MG63 (cell line): ENCODE measurements at places on chromosomes 12 and 14. TPM values are rescaled to one million over a fixed set of nuclear protein-coding genes. Genes with fewer than 3 reads are reported as not detected.
A peak's percentile ranks its signal among the peaks of the same experiment; 100 is the strongest.

GDF3 gene
- total RNA-seq = not detected in 2 replicates

- DNase-seq = no peak
Observed at GRCh38 chr14:40354754-40355153, 922.5 kb upstream of the FBXO33 start.

DNA sequence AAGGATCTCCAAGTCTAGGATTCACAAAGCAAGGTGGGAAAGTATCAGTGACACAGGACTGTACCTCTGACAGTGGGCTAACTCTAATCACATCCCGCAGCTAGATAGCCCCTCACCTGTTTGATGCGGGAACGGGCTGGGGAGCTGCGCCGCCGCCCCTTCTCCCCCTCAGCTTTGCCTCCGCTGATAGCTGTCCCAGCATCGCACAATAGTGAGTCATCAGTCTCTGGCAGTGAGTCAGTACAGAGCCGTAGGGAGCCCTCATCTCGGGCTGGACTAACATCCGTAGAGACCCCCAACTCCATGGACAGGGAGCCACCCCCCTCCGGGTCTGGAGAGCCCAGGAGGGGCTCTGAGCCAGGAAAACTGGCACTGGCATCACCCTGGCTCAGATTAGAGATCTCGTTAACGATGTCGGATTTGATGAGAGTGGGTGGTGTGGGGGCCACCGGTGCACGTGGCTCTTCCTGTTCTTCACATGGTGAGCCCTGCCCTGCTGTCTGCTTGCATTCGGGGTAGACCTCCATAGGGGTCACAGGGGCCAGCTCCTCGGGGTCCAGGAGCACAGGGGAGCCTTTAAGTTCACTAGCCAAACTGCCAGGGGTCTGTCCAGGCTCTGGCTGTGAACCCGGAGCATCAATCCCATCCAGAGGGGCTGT, 10.9 kb downstream of the KMT2D start:
- no peak for DNase-seq

TCL1A gene
- not detected in 2 replicates for total RNA-seq

ADCY4 gene
- not detected in 2 replicates for total RNA-seq

DNA sequence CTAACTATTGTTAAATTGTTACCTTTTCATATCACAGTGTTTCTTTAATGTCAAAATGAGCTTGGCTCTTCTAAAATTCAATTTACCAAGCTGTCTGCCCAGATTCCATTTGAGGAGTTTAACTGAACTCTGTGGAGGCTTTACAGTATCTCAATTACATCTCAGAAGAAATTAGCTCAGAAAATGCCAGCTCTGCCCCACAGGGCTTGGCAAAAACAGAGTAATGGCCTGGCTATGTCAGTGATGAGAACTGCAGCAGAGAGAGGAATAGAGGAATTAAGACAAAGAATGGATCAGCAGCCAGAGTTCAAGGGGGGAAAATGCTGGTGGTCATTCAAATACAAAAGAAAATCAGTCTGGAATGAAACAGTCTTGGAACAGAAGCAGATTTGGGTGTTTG, 15.8 kb upstream of the TMTC1 start:
- peak; percentile 10 for DNase-seq

PLXNC1 gene
- 0.16 and 0.52 TPM in 2 replicates for total RNA-seq

- DNase-seq = no peak
Observed at GRCh38 chr14:90742729-90743128, 73.5 kb downstream of the TTC7B start.

DNA sequence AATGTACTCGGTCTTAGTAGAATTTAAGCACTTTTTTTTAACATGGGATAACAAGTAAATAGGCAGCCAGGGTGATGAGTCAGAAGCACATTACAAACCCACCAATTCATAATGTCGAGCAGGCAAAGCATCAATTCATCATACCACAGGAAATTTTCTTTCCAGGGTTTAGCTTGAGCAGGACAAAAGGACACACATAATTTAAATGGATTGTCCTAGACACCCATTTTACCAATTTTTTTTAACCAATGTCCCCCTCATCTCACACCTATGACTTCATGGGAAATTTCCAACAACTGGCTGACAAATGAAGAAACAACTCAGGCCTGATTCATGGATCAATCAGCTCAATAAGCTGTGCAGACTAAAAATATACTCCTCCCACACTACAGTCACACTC, 58.8 kb upstream of the FOXG1 start:
- DNase-seq = peak; percentile 9

- no peak for DNase-seq
Observed at GRCh38 chr14:33335366-33335765, 396.7 kb downstream of the NPAS3 start.

GRCh38 chr12:14332482-14332881, 33.0 kb upstream of the ATF7IP start:
- DNase-seq = no peak

DNA sequence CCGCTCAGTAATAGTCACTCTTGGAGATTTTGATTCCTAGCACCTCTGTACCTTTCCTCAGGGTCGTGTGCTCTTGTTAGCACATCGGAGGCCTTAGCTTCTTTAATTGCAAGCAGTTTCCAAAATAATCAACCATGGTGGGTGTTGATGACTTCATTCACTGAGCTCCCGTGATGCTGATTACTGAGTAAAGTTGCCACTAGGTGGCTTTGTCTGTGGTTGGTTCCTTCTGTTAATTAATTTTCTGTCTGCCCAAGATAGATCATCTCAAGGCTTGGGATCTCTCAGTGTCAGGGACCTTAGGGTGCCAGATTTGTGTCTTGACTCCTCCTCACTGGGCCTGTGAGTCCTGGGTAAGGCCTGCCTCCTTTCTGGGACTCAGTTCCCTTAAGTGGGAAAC, 54.3 kb downstream of the PTPN11 start:
- no peak for DNase-seq

- DNase-seq = no peak
Observed at GRCh38 chr12:5524116-5524768, 92.3 kb downstream of the NTF3 start.

DNA sequence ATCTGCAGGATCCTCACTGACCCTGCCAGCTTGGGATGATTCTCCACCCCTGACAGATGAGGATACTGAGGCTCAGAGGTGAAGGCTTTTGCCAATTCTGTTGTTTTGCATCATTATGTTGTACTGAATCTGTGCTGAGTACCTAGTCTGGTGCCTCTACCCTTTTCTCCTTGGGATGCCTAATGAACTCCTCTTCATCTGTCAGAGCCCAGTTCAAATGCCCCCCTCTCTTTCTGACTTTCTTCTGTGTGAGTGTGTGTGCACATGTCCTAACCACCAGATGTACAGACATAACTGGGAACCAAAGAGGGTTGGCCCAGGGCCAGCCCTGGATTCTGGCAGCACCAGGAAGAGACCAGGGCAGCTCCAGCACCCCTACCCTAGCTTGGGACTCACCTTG, 22.8 kb downstream of the FOXN4 start:
- DNase-seq = no peak
